ENCODE measurements at places on chromosomes 7 and 10.

DNA sequence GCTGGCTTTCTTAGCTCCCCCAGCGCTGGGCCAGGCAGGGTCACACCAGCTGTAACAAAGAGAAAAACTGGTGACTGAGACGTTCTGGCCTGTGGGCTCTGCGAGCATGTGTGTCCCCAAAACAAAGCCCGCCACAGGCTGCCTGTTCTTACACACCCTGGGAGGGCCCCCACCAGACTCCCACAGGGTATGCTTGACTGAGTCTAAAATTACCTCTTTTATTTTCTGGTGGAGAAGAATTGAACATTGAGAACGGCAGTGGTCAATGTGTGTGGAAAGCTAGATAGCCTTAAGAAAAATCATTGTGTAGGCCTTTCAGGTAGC lies 808 bp downstream of the C10orf71 start:
- DNase-seq: no peak

GRCh38 chr7:138892812-138893211 lies 88.4 kb downstream of the KIAA1549 start:
- no peak for DNase-seq

DNA sequence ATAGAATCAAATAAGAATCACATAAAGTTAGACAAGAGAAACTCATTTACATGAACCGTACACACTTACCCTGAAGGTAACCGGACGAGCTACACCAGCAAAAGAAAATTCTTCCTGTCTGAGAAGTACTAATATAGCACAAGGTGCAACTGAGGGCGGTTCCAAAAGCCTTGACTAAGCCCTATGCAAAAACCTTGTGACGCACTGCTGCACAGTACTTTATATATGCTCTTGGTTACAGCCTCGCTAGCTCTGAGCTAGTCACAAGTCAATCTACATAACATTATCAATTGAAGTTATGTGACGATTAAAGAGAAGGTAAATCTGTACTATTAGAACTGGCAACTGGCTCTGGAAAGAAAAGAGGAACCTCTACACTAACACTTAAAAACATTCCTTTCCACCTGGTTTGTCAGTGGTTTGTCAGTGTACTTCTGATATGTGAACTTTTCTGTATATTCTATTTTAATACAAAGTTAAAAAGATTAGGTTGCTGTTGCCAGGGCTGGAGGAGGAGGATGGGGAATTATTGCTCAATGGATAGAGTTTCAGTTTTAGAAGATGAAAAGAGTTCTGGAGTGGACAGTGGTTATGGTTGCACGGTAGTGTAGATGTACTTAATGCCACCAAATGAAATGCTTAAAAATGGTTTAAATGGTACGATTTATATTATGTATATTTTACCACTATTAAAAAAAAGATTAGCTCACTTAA lies 21.6 kb downstream of the NT5C3A start:
- DNase-seq: no peak

DNA sequence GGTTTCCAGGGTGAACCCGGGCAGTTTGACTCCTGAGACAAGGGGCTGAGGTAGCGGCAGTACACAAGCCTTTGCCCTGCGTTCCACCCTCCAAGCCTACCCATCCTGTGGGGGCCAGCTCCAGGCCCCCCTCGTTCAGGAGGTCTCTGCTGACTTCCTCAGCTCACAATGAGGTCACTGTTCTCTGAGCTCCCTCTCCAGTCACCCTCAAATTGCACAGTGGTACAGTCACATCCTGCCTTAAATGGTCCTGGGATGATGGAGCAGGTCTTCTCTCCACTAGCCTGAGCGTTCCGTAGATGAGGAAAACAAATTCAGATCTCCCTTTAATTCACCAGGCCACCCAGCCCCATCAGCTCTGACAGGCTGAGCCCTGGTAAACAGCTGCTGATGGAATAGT lies 90.2 kb downstream of the SH3PXD2A start:
- DNase-seq: no peak

- no peak for DNase-seq
These were observed 53.9 kb upstream of the SFMBT2 start for GRCh38 chr10:7464691-7465090.

- DNase-seq: no peak
These were observed 251.0 kb downstream of the NSUN6 start for GRCh38 chr10:18400201-18400905.

DNA sequence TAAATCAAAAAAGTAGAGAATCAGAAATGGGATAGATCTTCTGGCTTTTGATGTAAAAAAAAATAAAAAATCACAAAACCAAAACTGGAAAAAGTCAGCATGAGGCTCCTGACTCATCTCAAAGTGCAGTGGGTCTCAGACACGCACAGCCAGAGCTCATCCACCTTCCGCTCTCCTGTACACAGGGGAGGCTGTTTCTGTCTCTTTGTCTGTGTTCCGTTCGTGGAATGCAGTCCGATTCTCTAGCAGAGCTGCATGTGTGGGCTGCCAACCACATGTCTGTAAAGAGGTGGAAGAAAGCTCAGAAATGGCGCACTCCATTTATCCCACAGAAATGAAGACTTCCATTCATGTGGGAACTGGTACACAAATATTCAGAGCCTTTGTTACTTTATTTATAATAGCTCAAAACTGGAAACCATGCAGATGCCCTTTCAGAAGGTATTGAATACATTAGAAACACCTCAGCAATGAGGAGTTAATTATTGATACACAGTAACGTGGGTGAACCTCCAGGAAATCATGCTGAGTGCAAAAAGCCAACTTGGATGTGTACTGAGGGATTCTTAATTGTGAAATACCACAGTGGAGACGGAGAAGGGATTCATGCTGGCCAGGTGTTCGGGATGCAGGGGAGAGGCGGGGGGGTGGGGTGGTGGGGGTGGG lies 123.3 kb downstream of the TRRAP start:
- no peak for DNase-seq
